ENCODE measurements at places on chromosomes 4 and X.

GRCh38 chrX:3280706-3281105 lies 65.7 kb downstream of the MXRA5 start:
- DNase-seq: no peak

DNA sequence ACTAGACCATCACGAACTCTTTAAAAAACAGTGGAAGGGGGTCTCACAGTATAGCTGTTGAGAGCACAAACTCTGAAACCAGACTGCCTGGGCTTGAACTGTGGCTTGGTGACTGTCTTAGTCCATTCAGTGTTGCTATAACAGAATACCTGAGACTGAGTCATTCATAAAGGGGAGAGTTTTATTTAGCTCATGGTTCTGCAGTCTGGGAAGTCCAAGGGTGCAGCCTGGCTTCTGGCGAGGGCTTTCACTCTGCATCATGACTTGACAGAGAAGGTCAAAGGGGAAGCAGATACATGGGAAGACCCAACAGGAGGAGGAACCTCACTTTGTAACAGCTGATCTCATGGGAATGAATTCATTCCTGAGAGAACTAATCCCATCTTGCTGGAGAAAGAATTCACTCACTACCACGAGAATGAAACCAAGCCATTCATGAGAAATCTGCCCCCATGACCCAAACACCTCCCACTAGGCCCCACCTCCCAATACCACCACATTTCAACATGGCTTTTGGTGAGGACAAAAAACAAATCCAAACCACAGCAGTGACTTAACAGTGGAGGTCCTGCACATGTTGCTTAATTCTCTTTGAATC lies 116.7 kb upstream of the STOX2 start:
- DNase-seq: no peak

DNA sequence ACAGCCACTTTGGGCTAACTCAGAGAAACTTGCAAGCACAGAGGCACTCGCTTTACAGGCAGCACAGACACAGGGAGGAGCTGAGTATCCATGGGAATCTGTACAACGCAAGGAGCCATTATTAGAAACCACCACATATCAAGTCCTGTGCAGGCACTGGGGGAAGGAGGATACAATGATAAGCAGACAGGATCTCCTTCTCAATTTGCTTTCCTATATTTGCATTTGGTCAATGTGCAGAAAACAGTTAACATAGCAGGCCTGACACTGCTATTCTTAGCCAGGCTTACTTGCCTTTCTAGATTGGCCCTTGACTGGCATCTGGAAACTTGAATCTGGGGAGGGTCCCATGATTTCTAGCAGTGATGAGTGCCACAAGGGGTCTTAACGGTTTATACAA lies 65.8 kb downstream of the TEC start:
- no peak for DNase-seq

- no peak for DNase-seq
These were observed 21.1 kb downstream of the ACSL1 start for GRCh38 chr4:184804621-184805020.

- DNase-seq: no peak
These were observed 91.7 kb upstream of the ADRA2C start for GRCh38 chr4:3674479-3674851.

- DNase-seq: no peak
These were observed 38.5 kb downstream of the ZCCHC12 start for GRCh38 chrX:118862091-118862490.

GRCh38 chr4:163614866-163615265 lies 120.4 kb downstream of the TMA16 start:
- no peak for DNase-seq

- peak; percentile 12 for DNase-seq
These were observed 48.4 kb upstream of the SPANXN4 start for GRCh38 chrX:142977128-142977914.

- DNase-seq: no peak
These were observed 841.0 kb downstream of the STIM2 start for GRCh38 chr4:27701606-27702005.

DNA sequence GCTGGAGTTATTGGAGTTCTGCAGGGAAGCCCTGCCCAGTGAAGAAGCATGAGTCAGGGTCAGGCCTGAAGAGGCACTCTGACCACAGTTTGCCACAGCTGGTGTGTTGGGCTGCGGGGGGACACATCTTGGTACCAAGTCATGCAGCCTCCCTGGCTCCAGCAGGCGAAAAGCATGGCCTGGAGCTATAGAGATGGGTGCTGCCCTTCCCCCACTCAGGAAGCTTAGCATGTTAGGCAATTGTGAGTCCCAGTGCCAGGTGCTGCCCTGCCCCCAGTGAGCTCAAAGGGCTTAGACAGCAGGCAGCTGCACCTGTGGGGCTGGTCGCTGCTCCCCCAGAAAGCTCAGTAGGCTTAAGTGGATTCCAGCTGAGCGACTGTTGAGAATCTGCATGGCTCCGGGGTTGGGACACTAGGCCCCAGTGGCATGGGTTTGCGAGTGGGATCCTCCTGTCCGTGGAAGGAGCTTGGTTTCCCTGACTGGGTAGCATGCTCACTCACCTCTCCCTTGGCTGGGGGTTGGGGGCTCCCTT lies 755.5 kb downstream of the GLUD2 start:
- peak; percentile 56 for DNase-seq

- DNase-seq: no peak
These were observed 7.1 kb downstream of the CCDC160 start for GRCh38 chrX:134244043-134244442.

GRCh38 chrX:20437683-20438082 lies 171.0 kb upstream of the RPS6KA3 start:
- DNase-seq: no peak

DNA sequence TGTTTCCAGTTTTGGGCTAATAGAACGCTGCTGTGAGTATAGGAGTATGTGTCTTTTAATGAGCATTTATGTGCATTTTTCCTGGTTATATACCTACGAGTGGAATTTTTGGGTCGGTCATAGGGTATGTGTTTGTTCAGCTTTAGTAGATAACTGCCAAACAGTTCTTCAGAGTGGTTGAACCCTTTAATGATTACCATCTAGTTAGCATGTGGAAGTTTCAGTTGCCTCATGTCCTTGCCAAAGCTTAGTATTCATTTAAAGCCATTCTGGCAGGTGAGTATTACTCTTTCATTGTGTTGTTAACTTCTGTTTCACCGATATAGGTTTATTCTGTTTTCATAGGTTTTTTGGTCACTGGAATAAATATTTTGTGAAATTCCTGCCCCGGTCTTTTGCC lies 229.1 kb downstream of the ARHGAP10 start:
- DNase-seq: no peak

- no peak for DNase-seq
These were observed 27.2 kb downstream of the MFAP3L start for GRCh38 chr4:169998981-169999380.

- no peak for DNase-seq
These were observed 247.6 kb downstream of the DCLK2 start for GRCh38 chr4:150325872-150326271.

Data from DMS53 (cell line).